ENCODE measurements at places on chromosomes 11 and 22. TPM values are rescaled to one million over a fixed set of nuclear protein-coding genes. Genes with fewer than 3 reads are reported as not detected.

GRCh38 chr11:71476926-71477640 lies 24.1 kb downstream of the NADSYN1 start:
- DNase-seq: no peak

DNA sequence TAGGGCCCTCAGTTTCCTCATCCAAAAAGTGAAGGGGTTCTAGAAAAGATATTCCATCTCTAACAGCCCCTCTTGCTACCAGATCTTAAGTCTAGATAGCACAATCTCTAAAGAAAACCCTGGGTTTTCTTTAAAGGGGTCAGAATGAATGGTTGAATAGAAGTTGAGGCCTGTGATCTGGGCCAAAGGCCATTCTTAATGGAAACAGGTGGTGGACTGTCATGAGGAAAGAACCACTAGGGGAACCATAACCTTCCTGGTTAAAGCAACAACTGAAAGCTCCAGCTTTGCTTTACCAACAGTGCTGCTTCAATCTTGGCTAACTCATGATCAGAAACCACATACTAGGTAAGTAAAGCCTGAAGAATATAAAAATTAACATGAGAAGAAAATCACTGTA lies 1.8 kb downstream of the CELF1 start:
- no peak for DNase-seq

DNA sequence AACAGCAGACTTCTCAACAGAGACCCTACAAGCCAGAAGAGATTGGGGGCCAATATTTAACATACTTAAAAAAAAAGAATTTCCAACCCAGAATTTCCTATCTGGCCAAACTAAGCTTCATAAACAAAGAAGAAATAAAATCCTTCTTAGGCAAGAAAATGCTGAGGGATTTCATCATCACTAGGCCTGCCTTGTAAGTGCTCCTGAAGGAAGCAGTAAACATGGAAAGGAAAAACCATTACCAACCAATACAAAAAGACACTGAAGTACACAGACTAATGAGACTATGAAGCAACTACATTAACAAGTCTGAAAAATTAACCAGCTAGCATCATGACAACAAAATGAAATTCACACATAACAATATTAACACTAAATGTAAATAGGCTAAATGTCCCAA lies 947.9 kb upstream of the CHORDC1 start:
- DNase-seq: no peak

GRCh38 chr11:77510851-77511250 lies 37.0 kb upstream of the PAK1 start:
- no peak for DNase-seq

DNA sequence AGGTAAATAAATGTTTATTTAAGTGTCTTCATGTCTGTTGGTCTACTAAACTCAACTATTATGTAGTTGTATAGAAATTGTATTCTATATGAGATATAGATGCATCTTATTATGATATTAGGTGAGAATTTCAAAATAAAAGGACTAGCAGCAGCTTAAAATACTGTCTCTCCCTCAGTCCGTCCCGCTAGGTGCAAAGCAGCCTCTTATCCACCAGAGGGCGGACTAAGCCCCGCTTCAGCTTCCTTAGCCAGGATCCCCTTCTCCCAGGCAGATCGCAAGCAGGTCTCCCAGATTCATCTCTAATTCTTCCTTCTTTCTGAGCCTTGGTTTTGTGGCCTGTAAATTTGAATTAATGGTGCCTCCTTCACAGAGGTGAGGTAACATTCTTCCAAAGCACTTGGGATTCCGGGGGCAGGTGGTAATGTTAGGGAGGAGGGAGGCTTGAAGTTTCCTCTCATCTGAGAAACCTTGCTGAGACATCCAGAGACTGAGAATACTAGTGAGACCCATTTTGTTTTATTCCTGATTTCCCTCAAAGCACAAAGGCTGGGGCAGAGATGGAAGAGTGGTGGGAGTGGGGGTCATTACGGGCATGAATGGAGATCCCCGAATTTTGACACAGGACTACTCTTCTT lies 13.5 kb upstream of the INSC start:
- peak; percentile 79 for DNase-seq

- peak; percentile 60 for DNase-seq
Measured at GRCh38 chr22:42743501-42743991, 22.9 kb upstream of the A4GALT start.

GRCh38 chr22:46462726-46463371 lies 74.6 kb downstream of the CELSR1 start:
- DNase-seq: no peak

GRCh38 chr11:91967026-91967690 lies 257.5 kb upstream of the FAT3 start:
- no peak for DNase-seq

DNA sequence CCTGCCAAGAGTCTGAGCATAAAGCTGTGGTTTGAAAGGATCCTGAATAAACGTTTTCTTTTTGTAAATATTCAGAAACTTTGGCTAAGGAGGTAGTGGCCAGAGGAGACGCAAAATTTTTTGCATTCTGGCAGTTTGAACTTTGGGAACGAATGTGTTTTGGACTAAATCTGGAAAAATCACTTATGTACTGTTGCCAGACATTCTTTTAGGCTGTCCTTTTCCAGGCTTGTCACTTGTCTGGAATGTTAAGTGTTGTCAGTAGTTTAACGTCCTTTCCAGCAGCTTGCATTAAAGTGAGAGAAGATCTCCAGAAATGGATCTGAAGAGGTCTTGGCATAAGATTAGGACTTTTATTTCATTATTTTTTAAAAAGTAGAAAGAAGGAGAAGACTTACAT lies 18.5 kb downstream of the SPECC1L start:
- no peak for DNase-seq

- no peak for DNase-seq
Measured at GRCh38 chr22:42431401-42432019, 693 bp downstream of the NFAM1 start.

DNA sequence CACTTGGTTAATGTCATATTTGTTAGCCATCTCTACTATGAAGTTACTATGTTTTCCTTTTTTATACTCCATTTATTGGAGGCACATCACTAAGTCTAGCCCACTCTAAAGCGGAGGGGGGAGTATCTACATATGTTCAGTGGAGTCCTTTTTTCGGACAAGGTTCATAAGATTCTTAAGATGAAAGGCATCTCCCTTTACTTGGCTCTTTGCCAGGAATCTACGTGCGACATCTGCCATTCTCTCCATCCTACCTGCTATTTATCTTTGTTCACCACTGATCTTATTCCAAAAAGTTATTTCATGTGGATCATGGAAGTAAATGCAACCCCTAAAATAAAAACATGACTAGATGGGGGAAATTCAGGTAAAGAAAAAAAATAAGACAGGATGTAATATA lies 77.4 kb upstream of the YWHAH start:
- DNase-seq: no peak

DNA sequence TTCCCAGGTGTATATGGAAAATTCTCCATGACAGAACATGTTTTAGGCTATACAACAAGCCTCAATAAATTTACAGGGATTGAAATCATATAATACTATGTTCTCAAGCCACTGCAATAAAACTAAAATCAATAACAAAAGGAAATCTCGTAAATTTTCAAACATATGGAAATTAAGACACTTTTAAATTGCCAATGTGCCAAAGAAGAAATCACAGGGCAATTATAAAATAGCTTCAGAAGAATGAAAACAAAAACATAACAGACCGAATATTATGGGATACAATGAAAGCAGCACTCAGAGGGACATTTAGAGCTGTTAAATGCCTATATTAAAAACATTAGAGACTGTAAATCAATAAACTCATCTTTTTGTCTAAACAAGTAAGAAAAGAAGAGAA lies 555.7 kb upstream of the B3GAT1 start:
- DNase-seq: no peak

DNA sequence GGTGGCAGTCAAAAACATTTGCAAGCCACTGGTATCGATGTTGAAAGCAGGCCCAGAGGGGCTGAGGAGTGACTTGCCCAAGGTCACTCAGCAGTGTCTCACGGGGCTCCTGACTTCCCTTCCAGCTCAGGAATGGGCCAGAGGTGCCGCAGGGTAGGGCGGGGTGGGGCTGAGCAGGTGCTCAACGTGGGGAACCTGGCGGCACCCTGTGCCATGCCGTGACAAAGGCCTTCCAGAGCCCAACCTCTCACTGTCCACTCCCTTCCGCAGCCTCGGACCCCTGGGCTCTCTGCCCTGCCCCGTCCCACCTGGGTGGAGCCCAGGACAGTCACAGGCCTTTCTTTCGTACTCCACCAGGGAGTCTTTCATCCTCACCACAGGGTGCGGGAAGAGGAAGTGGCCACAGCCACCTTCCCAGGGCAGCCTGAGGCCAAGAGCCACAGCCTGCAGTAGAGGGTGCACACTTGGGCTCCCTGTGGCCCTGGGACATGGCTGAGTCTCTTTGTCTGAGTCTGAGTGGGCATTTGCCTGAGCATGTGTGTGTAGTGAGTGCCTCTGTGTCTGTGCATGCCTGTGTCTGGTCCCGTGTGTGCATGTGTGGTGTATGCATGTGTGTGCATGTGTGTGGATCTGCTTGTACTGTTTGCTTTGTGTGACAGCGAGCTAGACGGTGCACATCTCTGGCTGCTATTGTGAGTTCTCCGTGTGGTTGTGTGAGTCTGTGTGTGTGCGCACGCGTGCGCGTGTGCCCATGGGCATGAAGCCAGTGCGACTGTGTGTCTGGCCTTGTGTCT lies 6.0 kb upstream of the LIF start:
- DNase-seq: no peak

GRCh38 chr11:93476796-93477195 lies 66.4 kb downstream of the SMCO4 start:
- DNase-seq: no peak

DNA sequence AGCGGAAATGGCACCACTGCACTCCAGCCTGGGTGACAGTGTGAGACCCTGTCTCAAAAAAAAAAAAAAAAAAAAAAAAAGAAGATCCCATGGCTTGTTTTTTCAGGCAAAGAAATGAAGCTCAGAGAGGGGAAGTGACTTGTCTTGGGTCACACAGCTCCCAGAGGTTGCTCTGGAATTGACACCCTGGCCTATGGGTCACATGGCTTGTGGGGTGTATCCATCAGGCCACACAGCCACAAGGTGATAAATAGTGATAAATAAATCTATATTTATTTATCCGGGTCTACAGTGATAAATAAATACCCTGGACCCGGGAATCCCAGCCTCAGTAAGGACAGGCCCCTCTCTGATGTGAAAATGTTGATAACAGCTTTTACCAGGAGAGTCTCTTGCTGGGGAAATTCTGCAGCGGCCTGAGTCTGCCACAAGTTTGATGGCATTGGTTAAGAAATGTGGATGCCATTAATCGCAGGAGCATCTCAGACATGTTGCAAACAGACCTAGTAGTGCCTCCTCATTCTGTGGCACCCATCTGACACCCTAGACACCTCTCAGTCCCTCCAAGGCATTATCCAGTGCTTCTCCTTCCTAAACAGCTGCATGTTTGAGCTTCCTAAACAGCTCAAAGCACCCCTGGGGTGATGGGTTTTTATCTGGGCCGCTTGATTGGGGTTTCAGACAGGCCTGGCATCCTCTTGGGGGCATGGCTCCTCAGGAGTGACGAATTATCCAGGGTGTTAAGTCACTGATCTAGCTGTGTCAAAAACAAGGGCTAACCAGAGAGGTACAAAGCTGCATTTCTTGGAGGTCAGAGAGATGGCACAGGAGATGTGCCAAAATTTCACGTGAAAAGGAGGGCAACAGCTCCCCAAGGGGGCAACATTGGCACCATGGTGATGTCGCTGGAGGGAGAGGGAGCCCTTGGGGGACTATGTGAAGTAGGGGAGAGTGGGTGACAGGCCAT lies 1.9 kb upstream of the EMID1 start:
- peak; percentile 0 for DNase-seq

DNA sequence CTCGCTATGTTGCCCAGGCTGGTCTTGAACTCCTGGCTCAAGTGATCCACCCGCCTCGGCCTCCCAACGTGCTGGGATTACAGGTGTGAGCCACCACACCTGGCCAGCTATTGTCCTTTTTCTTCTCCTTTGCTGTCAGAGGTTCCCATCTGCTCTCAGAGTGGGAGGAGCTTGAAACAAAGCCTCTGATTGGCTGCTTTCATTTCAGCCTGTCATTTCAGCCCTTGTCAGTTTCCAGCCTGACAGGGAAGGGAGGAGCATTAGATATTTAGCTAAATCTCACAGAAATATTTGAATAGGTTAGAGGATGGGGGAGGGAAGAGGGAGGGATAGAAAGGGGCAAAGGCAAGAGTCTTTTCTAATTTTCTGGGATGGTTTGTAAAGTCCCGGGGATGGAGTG lies 8.7 kb downstream of the SLC22A6 start:
- no peak for DNase-seq

DNA sequence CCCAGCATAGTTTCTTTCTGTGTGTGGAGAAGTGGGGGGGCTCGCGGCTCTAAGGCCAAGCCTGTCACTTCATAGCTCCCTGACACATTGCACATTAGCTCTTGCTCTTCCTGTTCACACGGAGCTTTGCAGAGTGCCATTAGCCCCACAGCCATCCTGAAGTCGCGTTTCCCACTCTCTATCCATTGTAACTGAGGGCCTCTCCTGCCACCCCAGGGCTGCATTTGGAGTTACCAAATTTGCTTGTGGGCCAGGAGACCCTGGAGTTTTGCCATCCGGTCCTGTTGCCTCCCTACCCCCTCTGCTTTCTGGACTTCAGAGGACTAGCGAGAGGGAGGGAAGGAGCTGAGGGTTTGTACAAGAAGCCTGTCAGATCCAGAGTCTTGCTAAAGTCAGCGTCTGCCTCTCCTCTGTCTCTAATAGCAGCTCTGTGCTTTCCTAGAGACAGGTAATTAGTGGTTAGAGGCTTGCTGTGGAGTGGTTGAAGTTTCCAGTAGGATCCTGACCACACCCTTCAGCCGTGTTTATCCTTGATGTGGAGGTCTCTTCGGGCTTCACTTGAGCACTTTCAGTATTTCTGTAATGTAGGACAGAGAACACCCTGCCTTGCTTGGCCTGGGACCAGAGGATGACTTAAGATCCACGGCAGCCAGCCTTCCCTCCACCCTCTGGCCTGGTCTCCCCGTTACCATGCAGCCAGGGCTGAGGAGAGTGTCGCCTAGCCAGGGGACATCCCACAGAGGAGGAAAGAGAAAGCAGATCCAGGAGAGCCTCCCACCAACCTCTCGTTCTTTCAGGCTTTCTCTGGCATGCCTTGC lies 14.1 kb downstream of the DCPS start:
- no peak for DNase-seq

- DNase-seq: no peak
Measured at GRCh38 chr11:2690596-2691354, 9.0 kb downstream of the KCNQ1OT1 start.

DNA sequence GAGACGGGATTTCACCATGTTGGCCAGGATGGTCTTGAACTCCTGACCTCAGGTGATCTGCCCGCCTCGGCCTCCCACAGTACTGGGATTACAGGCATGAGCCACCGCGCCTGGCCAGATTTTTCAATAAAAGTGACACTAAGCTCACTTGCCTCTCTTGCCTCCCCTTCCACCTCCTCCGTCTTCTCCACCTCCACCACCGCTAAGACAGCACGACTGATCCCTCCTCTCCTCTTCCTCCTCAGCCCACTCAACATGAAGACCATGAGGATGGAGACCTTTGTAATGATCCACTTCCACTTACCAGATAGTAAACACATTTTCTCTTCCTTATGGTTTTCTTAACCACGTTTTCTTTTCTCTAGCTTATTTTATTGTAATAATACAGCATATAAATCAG lies 14.2 kb downstream of the CERK start:
- DNase-seq: no peak

GRCh38 chr11:110508786-110509185 lies 79.0 kb downstream of the FDX1 start:
- no peak for DNase-seq

RPS3 gene
- total RNA-seq: 1,391 TPM

CRELD2 gene
- total RNA-seq: 24.9 TPM

HTR3A gene
- 14.5 TPM for total RNA-seq

MRGPRE gene
- 1.0 TPM for total RNA-seq

VPREB3 gene
- not detected for total RNA-seq

Data from glutamatergic neuron (in vitro differentiated cells).